ENCODE measurements at places on chromosomes 5 and 9. TPM values are rescaled to one million over a fixed set of nuclear protein-coding genes. Genes with fewer than 3 reads are reported as not detected.

DNA sequence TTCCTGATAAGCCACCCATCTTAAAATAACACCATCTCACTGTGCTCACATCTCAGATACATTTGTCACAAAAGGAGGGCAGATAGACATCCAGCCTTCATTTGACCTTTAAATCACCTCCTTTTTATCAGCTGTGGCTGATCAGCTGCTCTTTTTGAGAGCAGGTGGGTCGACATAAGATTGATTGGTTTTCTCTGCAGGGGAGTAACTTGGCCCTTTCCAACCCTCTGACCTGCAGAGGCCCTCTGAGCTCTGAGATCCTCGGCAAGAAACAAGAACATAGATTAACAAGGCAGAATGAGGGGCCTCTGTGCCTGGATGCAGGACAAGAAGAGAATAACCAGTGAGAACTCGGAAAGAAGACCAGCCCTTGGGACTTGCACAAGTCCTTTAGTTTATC, 33.5 kb upstream of the GLRA1 start:
- no peaks in the 10 kb centered on the region for H3K36me3 ChIP-seq
- no peaks in the 10 kb centered on the region for H3K4me1 ChIP-seq
- H3K27ac ChIP-seq: no peak overlapping the region
- H3K27me3 ChIP-seq: no peaks in the 10 kb centered on the region
- DNase-seq: no peak

- H3K4me1 ChIP-seq: no peaks in the 10 kb centered on the region
- no peaks in the 10 kb centered on the region for H3K36me3 ChIP-seq
- no peak overlapping the region for H3K4me3 ChIP-seq
- no peak for DNase-seq
- H3K27me3 ChIP-seq: no peaks in the 10 kb centered on the region
- H3K27ac ChIP-seq: no peak overlapping the region
These were observed 99.4 kb downstream of the RMI1 start for GRCh38 chr9:84079994-84080393.

Gene PCA3
- not detected for total RNA-seq

- no peaks in the 10 kb centered on the region for H3K36me3 ChIP-seq
- no peak for DNase-seq
- no peak overlapping the region for H3K4me3 ChIP-seq
- H3K27ac ChIP-seq: no peak overlapping the region
- no peaks in the 10 kb centered on the region for H3K27me3 ChIP-seq
These were observed 153.5 kb upstream of the KIF2A start for GRCh38 chr5:62152394-62153087.

- no peaks in the 10 kb centered on the region for H3K36me3 ChIP-seq
- no peak overlapping the region for H3K4me3 ChIP-seq
- H3K27ac ChIP-seq: no peak overlapping the region
These were observed 780.2 kb upstream of the WWC1 start for GRCh38 chr5:167511276-167511675.

GRCh38 chr5:89513299-89514044, 630.5 kb upstream of the MEF2C start:
- no peaks in the 10 kb centered on the region for H3K4me1 ChIP-seq
- no peak for DNase-seq
- no peaks in the 10 kb centered on the region for H3K36me3 ChIP-seq
- H3K27ac ChIP-seq: no peak overlapping the region
- H3K4me3 ChIP-seq: no peak overlapping the region
- no peaks in the 10 kb centered on the region for H3K27me3 ChIP-seq

GRCh38 chr5:165576678-165577275, 2071.4 kb downstream of the MAT2B start:
- no peaks in the 10 kb centered on the region for H3K36me3 ChIP-seq
- no peak overlapping the region for H3K27ac ChIP-seq
- H3K4me3 ChIP-seq: no peak overlapping the region
- H3K4me1 ChIP-seq: no peaks in the 10 kb centered on the region
- no peaks in the 10 kb centered on the region for H3K27me3 ChIP-seq
- no peak for DNase-seq

- H3K4me3 ChIP-seq: no peak overlapping the region
- no peaks in the 10 kb centered on the region for H3K36me3 ChIP-seq
- no peak for DNase-seq
- H3K27ac ChIP-seq: no peak overlapping the region
- H3K4me1 ChIP-seq: no peaks in the 10 kb centered on the region
- H3K27me3 ChIP-seq: no peaks in the 10 kb centered on the region
These were observed 13.6 kb upstream of the MTMR12 start for GRCh38 chr5:32326216-32326772.

Gene UGCG
- 178 TPM for total RNA-seq

GRCh38 chr5:180133971-180134508, 62.5 kb upstream of the RNF130 start:
- H3K36me3 ChIP-seq: no peaks in the 10 kb centered on the region
- no peaks in the 10 kb centered on the region for H3K27me3 ChIP-seq
- no peak overlapping the region for H3K4me3 ChIP-seq
- DNase-seq: peak; percentile 66
- H3K27ac ChIP-seq: no peak overlapping the region

DNA sequence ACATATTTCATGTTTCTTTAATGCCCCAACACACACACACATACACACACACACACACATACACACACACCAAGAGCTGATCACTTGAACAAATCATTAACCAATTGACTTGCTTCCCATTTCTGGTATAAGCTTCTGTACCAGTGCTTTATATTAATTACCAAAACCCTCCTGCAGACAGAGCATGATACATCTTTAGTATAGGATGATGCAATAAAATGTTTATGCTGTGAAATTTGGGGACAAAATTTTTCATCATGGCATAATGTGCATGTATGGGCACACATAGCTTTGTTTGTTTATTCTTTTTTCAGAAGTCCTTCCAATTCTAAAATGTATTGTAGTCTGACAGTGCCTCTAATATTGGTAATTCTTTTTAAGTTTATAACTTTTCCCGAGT, 34.5 kb downstream of the SLC1A3 start:
- no peak overlapping the region for H3K27ac ChIP-seq
- H3K4me3 ChIP-seq: no peak overlapping the region
- H3K4me1 ChIP-seq: no peaks in the 10 kb centered on the region
- DNase-seq: no peak

GRCh38 chr9:35273591-35273990, 111.8 kb downstream of the UNC13B start:
- DNase-seq: no peak
- H3K36me3 ChIP-seq: no peaks in the 10 kb centered on the region

DNA sequence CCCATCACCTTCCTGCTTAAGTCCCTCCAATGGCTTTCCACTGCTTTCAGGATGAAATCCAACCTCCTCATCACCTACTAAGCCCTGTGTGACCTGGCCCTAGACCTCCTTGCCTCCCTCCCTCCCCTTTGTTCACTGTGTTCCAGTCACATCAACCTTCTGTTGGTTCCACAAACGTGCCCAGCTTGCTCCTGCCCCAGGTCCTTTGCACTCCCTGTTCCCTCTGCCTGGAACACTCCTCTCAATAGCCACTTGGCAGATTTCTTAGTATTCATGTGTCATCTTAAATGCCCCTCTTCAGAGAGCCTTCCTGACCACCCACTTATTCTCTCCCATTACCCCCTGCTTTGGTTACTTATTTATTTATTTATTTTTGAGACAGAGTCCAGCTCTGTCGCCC, 24.1 kb upstream of the STXBP1 start:
- H3K27ac ChIP-seq: no peak overlapping the region
- H3K4me3 ChIP-seq: no peak overlapping the region
- peaks cover 6% of the 10 kb centered on the region for H3K4me1 ChIP-seq
- no peaks in the 10 kb centered on the region for H3K27me3 ChIP-seq
- no peaks in the 10 kb centered on the region for H3K36me3 ChIP-seq
- no peak for DNase-seq

GRCh38 chr9:134058716-134059115, 9.1 kb downstream of the BRD3 start:
- H3K27ac ChIP-seq: no peak overlapping the region
- no peaks in the 10 kb centered on the region for H3K27me3 ChIP-seq
- peaks cover 33% of the 10 kb centered on the region for H3K36me3 ChIP-seq
- H3K4me3 ChIP-seq: no peak overlapping the region
- DNase-seq: peak; percentile 68

Gene SLC6A18
- total RNA-seq: not detected

- H3K36me3 ChIP-seq: no peaks in the 10 kb centered on the region
- no peaks in the 10 kb centered on the region for H3K27me3 ChIP-seq
- H3K4me3 ChIP-seq: no peak overlapping the region
- DNase-seq: no peak
- H3K27ac ChIP-seq: no peak overlapping the region
- H3K4me1 ChIP-seq: no peaks in the 10 kb centered on the region
These were observed 134.8 kb downstream of the CDH10 start for GRCh38 chr5:24509943-24510342.

Gene OLFML2A
- 184 TPM for total RNA-seq

DNA sequence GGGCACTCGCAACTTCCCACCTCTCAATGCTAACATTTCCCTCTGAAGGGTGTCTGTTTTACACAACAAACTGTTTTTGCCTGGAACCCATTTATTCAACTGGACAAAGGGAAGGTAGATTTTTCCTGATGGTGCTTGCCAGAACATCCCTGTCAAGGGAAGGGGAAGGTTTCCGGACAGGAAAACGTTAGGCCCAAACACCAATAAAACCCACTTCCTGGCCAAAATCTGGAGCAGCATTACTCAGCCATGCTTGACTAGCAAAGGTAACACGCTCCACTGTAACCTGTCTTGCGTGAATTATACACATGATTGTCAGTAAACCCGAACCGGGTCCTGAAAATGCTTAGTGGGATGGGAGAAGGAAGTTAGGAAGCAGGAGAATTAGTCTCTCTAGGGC, 90.2 kb downstream of the SAXO1 start:
- no peak overlapping the region for H3K4me3 ChIP-seq
- no peak overlapping the region for H3K27ac ChIP-seq
- no peak for DNase-seq
- H3K4me1 ChIP-seq: no peaks in the 10 kb centered on the region
- H3K36me3 ChIP-seq: no peaks in the 10 kb centered on the region

DNA sequence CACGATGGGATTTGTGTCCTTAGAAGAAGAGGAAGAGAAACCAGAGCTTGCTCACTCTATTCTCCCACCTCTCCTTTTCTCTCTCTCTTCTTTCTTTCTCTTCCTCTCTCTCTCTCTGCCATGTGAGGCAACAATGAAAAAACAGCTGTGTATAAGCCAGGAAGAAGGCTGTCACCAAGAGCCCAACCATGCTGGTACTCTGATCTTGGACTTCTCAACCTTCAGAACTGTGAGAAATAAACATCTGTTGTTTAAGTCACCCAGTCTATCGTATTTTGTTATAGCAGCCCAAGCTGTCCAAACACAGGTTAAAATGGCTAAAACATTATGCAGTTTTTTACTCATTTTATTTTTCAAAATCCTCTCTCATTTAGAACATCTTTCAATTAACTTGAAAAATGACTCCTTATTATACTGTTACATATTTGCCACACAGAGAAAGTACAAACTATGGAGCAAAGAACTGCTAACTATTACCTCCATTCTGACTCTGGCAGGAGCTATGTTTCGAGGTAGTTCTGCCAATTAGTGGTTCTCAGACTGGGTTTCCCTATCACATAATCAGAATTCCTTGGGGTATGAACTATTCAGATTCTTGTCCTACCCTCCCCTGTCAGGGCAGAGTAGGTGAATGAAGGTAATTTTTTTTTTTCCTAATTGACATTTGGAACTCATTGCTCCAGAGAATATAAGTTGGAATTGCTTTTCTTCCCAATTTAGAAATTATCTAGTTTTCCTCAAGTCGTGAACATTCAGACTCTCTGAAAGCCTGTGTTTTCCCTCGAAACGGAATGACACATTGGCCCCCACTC, 434.6 kb downstream of the ENC1 start:
- H3K27ac ChIP-seq: no peak overlapping the region
- no peak overlapping the region for H3K4me3 ChIP-seq
- no peak for DNase-seq

Gene TNFSF15
- total RNA-seq: 0.55 TPM
